ENCODE measurements at places on chromosomes 4 and X.

DNA sequence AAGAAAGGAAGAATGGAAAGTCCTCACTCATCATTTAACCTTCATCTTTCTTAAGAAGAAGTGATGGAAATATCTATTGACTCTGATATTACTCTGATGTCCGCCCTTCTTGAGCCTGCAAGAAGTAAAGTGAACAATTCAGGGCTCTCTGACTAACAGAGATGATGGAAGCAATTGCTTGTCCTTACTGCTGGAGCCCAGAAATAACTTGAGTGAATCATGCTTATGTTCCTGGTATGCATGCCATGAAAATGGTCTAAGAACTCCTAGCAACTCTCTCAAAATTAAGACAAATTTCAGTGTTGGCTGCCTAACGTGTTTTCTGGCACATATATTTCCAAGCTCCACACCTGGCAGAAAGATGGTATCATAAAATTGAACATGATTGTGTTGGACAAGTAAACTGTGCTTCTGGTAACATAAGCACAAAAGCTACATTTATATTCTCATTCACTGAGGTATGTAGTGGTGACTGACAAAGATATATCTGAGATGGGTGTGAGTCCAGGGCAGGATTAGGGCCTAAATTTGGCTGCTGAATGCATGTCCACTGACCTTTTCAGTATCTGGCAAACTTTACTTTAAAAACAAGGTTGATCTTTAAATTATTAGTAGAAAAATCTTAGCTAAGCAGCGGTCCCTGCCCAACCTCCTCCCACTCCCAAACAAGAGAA is 109.2 kb upstream of the OTUD4 start:
- no peak for DNase-seq

- DNase-seq = no peak
These were observed 318.6 kb downstream of the NAF1 start for GRCh38 chr4:162847945-162848549.

DNA sequence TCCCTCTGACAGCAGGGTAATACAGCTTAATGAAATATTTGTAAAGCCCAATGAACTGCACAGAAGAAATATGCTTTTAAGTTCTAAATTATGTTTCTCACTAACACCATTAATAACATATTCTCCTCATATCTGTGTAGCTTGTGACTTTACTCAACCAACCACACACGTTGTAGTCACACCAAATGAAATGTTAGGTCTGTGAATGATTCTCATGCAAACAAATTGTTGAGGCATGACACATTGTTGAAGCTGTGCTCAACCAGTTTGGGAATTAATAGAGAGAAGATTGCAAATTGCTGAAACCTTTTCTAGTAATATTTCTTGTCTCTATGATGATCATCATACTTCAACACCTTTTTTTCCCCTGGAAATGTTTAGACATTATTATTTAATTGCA is 645.9 kb downstream of the PCDH7 start:
- no peak for DNase-seq

DNA sequence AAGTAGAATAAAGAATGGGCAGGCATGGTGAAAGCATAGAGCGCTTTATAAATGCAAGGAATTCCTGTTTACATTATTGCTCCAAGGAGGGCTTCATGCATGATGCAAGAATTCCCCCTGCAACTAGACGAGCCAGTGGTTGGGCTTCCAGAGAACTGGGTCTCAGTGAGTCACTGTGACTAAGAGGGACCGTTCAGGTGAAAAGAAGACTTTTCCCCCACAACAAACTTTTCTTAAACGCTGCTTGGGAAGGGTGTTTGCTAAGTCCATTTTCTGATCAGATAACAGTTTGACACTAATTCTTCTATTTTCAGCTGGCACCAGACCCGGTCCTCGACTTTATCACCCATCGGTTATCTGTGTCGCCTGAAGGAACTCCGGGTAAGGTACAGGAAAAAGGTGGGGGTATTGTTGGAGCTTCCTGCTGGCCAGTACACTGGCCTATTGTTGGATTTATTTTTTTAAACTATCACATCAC is 40.1 kb downstream of the LDB2 start:
- DNase-seq = no peak

DNA sequence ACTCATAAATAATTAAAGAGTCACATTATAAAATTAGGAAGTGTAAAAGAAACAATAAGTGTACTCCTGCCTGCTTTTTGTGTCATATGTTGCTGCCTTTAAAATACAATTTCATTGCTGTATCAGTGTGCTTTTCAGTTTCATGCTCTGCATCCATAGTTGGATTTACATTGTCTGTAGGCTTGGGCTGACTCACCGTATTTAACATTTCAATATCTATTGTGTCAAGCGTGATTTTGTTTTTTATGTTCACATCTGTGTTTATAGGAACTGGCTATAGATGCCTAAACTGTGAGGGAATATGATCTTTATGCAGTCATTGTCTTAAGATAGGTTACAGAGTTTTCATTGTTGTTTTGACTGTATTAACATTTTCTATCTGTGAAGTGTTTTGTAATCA is 18.1 kb downstream of the CCSER1 start:
- no peak for DNase-seq

- no peak for DNase-seq
These were observed 62.4 kb downstream of the ANXA10 start for GRCh38 chr4:168154546-168155277.

DNA sequence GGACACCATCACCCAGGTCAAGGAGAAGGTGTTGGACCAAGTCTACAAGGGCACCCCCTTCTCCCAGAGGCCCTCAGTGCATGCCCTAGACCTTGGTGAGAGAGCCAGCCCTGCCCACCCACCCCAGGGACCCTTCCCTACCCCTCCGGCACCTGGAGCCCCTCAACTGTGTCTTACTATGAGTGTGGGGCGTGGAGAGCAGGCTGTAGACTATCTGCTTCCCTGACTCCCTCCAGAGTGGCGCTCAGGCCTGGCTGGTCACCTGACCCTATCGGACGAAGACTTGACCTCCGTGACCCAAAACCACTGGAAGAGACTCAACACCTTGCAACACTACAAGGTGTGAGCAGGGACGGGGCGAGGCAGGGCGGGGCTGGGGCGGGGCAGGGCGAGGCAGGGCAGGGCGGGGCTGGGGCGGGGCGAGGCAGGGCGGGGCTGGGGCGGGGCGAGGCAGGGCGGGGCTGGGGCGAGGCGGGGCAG is 4.7 kb upstream of the SRPK3 start:
- no peak for DNase-seq

DNA sequence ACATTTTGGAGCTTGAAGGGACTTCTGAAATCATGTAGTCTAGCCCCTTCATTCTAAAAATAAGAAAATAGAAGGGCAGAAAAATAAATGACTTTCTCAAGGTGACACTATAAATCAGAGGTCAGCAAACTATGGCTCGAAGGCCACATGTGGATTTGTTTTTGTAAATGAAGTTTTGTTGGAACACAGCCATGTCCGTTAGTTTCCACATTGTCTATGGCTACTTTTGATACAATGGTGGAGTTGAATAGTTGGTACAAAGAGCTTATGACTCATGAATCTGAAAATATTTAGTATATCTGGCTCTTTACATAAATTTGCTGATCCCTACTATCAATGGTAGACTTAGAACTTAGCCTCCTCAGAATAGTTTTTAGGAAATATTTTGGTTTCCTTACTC is 302.4 kb upstream of the PRPS2 start:
- no peak for DNase-seq

GRCh38 chr4:1592068-1592708 is 91.9 kb downstream of the FAM53A start:
- DNase-seq = no peak

- DNase-seq = peak; percentile 69
These were observed 23.4 kb downstream of the CCNI start for GRCh38 chr4:77052352-77052751.

GRCh38 chrX:20421275-20421674 is 154.6 kb upstream of the RPS6KA3 start:
- DNase-seq = peak; percentile 1

DNA sequence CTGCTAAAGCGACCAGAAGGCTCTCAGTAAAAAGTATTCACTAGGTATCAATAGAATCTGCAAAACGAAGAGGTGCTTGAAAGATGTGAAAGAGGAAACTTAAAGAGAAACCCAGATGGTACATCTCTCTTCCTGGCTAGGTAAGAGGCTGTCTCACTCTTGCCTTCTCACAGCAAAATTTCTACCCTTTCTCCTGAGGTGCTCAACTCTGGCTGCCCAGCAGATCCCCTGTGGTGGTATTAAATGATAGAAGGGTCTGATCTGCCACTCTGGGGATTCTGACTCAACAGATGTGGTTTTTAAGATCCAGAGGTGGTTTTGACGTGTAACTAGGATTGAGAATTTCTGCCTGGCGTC is 14.9 kb upstream of the TSPAN5 start:
- DNase-seq = no peak

GRCh38 chr4:104489731-104490095 is 5.0 kb downstream of the CXXC4 start:
- DNase-seq = no peak

DNA sequence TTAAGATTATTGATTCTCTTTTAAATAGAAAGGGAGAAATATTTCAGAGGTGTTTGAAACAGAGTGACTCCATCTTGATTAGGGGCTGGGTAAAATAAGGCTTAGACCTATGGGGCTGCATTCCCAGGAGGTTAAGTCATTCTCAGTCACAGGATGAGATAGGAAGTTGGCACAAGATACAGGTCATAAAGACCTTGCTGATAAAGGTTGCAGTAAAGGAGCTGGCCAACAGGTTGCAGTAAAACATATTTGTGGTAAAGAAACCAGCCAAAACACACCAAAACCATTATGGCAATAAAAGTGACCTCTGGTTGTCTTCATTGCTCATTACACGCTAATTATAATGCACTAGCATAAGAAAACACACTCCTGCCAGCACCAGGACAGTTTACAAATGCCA is 165.0 kb downstream of the SPIN4 start:
- DNase-seq = no peak

- DNase-seq = no peak
These were observed 16.0 kb downstream of the TNMD start for GRCh38 chrX:100600758-100601157.

GRCh38 chr4:71290074-71290473 is 48.7 kb upstream of the SLC4A4 start:
- no peak for DNase-seq

DNA sequence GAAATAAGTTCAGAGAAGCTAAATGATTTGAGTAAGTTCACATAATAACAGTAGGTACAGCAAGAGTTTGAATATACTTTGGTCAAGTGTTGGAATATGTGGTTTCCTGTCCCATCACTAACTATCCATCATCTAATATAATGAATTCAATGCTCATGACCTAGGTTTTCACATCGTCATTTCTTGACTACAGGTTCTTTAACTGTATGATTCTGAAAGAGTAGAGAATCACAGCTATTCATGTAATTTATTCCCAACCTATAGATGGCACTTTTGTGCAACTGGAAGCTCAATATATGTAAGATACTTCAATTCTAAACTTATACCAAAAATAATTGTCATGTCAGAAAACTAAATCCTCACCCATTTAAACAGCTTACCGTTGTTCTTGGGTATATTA is 53.1 kb downstream of the TIGD2 start:
- peak; percentile 35 for DNase-seq

DNA sequence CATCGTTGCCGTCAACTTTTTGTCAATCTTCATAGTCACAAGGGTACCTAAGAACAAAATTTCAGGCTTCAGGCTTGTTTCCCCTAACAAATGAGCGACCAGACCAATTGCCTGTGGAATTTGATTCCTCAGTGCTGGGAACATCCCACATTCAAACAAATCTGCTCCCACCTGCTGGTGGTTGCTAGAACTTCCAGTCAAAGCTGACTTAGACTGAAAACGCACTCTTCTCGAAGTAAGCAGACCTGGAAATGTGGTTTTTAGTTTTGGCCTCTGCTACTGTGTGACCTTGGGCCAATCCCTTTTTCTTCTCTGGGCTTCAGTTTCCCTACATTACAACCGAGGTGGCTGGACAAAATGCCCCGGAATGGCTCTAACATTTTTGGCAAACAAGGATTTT is 1.8 kb upstream of the GABRQ start:
- DNase-seq = peak; percentile 61

DNA sequence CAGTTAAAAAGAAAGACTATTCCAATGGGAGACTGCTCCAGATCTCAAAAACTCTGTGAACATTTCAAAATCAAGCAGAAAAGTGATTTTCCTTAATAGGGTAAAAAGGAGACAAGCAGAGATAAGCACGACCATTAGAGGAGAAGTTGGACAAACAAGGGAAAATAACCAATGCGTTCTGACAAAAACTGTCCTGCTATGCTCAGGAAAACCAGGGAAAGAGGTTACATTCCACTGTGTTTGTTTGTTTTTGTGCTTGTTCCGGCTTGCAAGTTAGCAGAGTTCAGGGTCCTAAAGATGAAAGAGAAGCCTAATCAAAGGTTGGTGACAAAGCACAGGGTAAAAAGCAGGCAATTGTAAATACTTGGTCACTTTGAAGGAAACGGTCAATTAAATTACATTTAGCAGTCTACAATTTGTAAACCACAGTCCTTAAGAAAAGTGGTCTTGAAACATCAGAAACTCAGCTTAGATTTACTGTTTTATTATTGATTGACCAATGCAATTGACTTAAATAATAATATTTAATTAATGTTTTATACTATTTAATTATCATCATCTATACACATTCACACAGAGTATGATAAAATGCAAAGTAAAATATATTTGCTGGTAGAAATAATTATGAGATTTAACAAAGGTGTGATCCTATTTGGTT is 186.2 kb upstream of the CPXCR1 start:
- no peak for DNase-seq

DNA sequence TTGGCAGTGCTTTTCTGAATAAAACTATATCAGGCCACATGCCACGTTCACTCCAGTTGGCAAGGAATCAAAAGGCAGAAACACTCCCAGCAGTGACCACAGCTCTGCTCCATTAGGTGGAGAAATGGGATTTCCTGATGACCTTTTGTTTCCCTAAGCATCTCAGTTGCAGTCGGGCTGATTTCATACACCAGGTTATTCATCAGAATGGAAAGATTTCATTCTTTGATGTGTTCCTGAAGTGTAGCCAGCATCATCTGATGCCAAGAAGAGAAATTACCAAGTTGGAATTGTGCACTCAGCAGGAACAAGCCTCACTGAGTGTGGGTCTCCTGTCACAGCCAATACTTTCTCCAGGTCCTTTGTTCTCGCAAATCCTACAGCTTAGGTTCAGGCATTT is 193.7 kb downstream of the SPATA18 start:
- peak; percentile 28 for DNase-seq

DNA sequence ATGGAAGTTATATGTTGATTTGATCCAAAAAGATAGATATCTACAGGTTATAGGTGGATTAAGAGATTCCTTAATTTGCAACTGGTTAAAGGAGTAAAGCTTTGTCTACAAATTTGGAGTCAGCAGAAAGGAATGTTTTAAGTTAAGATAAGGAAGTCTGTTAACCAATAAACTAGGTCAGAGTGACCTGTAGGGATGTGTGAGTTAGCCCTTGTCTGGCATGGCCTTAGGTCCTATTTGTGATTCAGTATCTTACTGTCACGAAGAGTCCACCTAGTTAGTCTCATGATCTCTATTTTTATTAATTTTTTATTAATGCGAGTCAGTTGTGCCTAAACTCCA is 230.8 kb downstream of the INPP4B start:
- DNase-seq = no peak

- DNase-seq = no peak
These were observed 61.6 kb downstream of the GASK1B start for GRCh38 chr4:158111241-158111640.

Measured in SK-MEL-5 (cell line).